Gastrocnemius medialis (tissue), 4 donors: ENCODE measurements at places on chromosomes 4 and X.

GRCh38 chr4:112057470-112057869 is 87.8 kb upstream of the FAM241A start:
- no peaks in the 10 kb centered on the region for H3K4me1 ChIP-seq
- no peaks in the 10 kb centered on the region for H3K36me3 ChIP-seq
- no peak overlapping the region for H3K4me3 ChIP-seq
- H3K27me3 ChIP-seq, result no peaks in the 10 kb centered on the region
- H3K27ac ChIP-seq, result no peak overlapping the region
- no peak for DNase-seq

GRCh38 chr4:91127831-91128230 is 1000.6 kb downstream of the CCSER1 start:
- H3K27ac ChIP-seq, result no peak overlapping the region
- no peak for DNase-seq
- no peak overlapping the region for H3K4me3 ChIP-seq
- no peaks in the 10 kb centered on the region for H3K4me1 ChIP-seq
- H3K36me3 ChIP-seq, result no peaks in the 10 kb centered on the region
- no peaks in the 10 kb centered on the region for H3K27me3 ChIP-seq

DNA sequence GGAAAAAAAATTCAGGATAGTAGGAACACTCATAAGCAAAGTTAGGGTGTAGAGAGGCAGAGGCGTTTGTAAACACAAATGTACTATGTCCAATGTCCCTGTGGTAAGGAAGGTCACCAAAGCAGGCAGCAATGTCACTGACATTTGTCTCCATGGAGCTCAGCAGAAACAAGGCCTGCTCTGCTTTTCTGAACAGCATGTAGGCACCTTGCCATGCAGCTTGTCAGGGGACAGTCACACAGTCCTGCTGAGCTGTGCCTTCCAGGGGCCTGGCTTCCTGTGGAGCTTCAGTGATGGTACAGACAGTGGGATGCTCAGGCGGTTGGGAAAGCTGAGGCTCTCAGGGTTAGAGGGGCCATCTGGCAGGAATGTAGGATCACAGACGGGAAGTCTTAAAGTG is 74.5 kb upstream of the HS3ST1 start:
- H3K27ac ChIP-seq, result no peak overlapping the region
- no peaks in the 10 kb centered on the region for H3K27me3 ChIP-seq
- DNase-seq, result no peak
- H3K36me3 ChIP-seq, result no peaks in the 10 kb centered on the region

GRCh38 chr4:67581208-67581857 is 22.8 kb downstream of the STAP1 start:
- no peak for DNase-seq
- no peaks in the 10 kb centered on the region for H3K27me3 ChIP-seq
- H3K4me1 ChIP-seq, result no peaks in the 10 kb centered on the region
- no peak overlapping the region for H3K27ac ChIP-seq

GRCh38 chrX:43718956-43719355 is 62.9 kb downstream of the MAOA start:
- no peaks in the 10 kb centered on the region for H3K36me3 ChIP-seq
- H3K27me3 ChIP-seq, result no peaks in the 10 kb centered on the region
- no peaks in the 10 kb centered on the region for H3K4me1 ChIP-seq
- no peak overlapping the region for H3K27ac ChIP-seq

- no peaks in the 10 kb centered on the region for H3K36me3 ChIP-seq
- H3K27me3 ChIP-seq, result no peaks in the 10 kb centered on the region
- peak overlapping the region; percentile 24 for H3K27ac ChIP-seq
- H3K4me1 ChIP-seq, result peaks cover 92% of the 10 kb centered on the region
These were observed 20.3 kb downstream of the ATP8A1 start for GRCh38 chr4:42636645-42636949.

DNA sequence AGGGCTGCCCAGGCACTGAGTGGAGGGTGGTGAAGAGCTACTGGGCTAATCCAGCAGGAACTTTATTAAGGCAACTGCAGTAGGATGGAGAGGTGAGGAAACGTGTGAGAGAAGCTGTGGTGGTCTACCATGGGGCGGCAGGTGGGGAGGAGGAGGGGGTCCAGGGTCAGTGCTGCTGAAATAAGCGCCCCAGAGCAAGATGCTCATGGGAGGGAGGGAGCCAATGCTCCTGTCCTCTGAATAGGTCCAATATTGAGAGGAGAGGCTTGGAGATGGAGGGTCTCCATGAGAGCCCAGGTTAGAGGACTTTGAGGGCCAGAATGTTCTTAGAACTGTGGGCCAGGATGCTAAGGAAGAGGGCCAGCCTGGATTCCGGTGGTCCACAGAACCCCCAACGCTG is 35.2 kb downstream of the EVC start:
- H3K4me1 ChIP-seq, result peaks cover 3% of the 10 kb centered on the region
- H3K4me3 ChIP-seq, result no peak overlapping the region
- no peaks in the 10 kb centered on the region for H3K36me3 ChIP-seq
- DNase-seq, result no peak

GRCh38 chr4:3232001-3232400 is 17.0 kb upstream of the MSANTD1 start:
- no peaks in the 10 kb centered on the region for H3K27me3 ChIP-seq
- no peak for DNase-seq
- H3K4me1 ChIP-seq, result no peaks in the 10 kb centered on the region
- no peak overlapping the region for H3K27ac ChIP-seq
- H3K4me3 ChIP-seq, result no peak overlapping the region

DNA sequence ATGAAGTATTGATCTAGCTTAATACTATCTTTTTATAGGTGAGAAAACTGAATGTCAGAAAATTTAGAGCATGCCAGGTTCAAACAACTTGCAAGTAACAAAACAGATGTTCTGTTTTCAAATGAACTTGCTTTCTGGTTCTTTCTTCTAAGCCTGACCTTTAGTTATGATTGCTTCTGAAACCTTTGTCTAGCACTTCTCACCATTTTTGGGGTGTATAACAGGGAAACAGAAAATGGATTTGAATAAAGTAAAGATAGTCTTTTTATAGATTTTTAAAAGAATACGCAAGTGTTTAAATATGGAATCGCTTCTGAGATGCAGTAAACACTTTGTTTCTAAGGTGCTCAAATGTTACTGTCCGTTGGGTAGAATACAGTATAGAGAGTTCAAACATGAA is 687.2 kb upstream of the CPEB2 start:
- no peak overlapping the region for H3K27ac ChIP-seq
- no peaks in the 10 kb centered on the region for H3K27me3 ChIP-seq
- H3K36me3 ChIP-seq, result no peaks in the 10 kb centered on the region
- no peak for DNase-seq
- no peaks in the 10 kb centered on the region for H3K4me1 ChIP-seq
- no peak overlapping the region for H3K4me3 ChIP-seq

GRCh38 chr4:184337907-184338306 is 120.2 kb upstream of the ENPP6 start:
- H3K4me1 ChIP-seq, result peaks cover under 1% of the 10 kb centered on the region
